ENCODE measurements at places on chromosomes 12 and 14.

GRCh38 chr14:21070083-21070609 is at the start of gene ARHGEF40:
Gene ARHGEF40 (plus strand): TSS chr14:21070304. CDS start chr14:21070397, 93 bp downstream.
- DNase-seq, result peak; percentile 90

- peak; percentile 54 for DNase-seq
Measured at GRCh38 chr12:52370926-52371608, 3.8 kb upstream of the KRT85 start.

GRCh38 chr12:15186597-15186996 is 34.6 kb downstream of the RERG start:
- no peak for DNase-seq

DNA sequence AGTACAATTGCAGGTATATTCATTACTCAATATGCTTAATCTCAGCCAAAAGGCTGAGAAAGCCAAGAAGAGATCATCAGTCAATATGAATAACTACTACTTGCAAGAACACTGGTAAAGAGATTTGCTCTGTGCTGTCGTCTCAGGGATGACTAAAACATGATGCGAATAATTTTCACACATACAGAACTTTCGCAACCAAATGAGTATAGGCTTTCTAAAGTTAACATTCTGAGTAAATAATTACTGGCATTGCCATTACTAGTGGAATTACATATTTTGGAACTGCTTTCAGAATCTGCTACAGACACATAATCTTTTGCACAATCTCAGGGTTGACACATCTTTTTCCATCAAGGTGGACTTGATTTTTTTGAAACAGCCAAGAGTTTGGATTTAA is 24.7 kb downstream of the NCKAP1L start:
- DNase-seq, result no peak

DNA sequence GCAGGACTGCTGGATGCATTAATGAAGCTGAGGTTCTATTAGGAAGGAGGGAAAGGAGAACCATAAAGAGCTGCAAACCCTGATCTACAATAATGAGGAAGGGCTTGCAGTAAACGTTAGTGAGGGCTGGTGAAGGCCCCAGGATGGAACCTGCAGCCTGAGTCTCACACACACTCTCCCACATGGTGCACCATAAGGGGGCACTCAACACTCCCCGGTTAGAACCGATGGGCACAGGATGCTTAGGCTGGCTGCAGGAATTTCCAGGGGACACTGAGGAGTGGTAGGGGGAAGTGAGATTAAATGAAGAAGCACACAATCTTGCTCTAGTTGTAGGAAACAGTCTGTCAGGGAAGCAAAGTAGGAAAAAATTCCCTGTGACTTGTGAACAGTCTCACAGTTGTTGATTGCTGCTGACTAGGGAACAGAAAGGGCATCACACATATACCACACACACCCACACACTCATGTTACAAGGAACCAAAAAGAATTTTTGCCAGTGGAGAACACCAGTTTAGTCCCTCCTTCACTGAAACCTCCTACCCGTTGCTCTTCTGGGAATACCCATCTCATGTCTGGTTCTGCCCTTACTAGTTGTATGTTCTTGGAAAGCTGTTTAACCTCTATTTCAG is 56.2 kb upstream of the FERMT2 start:
- DNase-seq, result no peak

DNA sequence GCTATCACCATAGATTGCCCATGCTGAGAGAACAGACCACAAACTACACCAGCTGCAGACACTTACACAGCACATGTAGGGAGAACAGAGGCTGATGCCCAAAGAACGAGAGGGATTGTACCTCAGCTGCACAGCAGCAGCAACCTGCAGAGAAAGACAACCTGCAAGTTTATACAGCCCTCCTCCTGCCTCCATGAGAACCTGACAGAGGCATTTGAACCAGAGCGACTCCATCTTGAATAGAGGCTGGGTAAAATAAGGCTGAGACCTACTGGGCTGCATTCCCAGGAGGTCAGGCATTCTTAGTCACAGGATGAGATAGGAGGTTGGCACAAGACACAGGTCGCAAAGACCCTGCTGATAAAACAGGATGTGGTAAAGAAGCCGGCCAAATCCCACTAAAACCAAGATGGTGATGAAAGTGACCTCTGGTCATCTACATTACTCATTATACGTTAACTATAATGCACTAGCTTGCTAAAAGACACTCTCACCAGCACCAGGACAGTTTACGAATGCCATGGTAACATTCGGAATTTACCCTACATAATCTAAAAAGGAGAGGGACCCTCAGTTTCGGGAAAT is 262.4 kb upstream of the HMGA2 start:
- DNase-seq, result no peak

DNA sequence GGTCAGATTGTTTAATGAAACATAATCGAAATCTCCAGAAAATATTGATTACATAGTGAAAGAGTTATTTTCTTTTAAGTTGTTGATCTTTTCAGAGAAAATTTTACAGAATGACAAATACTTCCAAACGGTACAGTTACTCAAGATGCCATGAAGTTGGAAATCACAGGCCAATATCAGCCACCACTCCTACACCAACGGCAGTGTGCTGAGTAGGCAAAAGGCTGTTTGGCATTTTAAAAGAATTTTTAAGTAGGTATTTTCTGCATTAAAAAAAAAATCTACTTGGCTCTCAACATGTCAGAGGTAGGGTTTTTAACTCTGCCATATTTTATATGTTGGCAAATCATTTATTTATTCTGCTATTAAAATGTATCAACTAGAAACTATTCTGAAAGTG is 21.7 kb downstream of the SLC38A4 start:
- no peak for DNase-seq

DNA sequence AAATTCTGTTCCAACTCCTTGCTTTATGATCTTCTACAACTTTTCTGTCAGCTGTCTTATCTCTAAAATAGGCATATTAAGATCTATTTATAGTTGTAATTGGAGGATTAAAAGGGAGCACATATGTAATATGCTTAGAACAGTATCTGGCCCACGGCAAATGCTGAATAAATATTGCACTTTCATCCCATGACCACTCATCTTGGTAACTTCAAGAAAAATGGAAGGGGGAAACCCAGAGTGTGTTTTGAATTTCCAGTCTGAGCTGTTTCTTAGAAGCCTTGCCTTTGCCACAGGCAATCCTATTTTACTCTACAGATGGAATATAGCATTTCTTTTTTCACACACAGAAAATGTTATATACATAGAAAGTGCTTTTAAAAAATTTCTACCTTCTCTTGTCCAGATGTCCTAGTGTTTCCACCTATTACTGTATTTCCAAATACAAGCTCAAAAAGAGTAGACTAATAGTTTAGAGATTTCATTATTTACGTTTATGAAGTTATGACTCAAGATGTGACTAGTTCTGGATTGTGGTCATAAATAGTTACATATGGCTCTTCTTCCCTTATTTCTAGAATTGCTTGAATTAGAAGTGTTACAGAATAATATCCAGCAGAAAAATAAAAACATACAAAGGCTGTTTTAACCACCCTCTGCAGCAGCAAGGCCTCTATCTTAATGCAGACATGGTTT is 6.2 kb upstream of the STXBP6 start:
- DNase-seq, result no peak

GRCh38 chr14:75522224-75522982 is at the start of gene BATF:
Gene BATF (plus strand): TSS chr14:75522469. CDS start chr14:75522683, 214 bp downstream.
- peak; percentile 27 for DNase-seq

DNA sequence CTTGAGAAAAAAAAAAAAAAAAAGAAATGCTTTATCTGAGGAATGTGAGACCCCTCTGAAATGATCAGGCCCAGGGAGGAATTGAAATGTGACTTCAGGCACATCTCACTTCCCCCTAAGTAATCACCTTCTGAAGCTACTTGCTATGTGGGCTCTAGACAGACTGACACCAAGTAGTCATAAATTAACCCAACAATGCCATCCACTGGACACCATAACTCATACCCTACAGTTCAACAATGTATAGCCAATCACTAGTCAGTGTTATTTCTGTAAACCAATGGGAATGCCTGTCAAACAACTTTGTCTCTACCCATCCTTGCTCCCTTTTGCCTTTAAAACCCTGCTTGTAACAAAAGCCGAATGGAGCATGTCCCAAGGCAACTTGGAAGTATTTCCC is 182.7 kb upstream of the TMPO start:
- no peak for DNase-seq
